ENCODE measurements at places on chromosomes 11 and 22.

GRCh38 chr11:108726077-108726800, 61.4 kb downstream of the DDX10 start:
- no peak for DNase-seq

DNA sequence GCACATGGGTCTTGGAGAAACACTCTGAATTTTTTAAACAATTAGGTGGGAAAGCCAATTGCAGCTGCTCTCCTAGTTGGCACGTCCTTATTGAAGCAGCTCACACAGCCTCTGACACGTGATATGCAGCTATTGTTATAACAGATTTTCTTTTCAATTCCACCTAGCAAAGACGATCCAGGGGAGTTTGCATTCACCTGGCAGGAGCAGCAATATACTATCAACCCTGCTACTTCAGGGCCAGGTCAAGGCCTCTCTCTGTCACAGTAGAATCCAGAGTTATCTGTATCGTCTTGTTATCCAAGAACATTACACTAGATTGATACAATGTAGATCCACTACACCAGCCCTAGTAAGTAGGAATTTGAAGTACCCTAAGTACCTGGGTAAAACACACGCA, 8.3 kb downstream of the KRTAP5-11 start:
- DNase-seq, result no peak

DNA sequence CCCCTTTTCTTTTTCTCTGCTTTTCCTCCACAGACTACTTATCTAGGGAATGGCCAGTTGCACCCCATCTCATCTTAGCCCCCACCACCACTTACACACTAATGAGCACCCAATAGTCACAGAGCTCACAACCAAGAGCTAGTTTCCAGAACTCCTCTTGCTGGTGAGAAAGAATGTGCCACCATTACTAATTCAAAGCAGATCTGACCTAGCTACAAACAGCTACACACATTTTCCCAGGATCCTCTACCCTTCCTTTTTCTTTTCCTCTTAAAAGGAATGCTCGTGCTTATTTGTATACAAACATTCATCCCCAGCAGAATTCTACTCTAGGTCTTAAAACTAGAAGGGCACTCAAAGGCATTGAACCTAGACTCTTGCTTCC, 136.8 kb downstream of the CD44 start:
- no peak for DNase-seq

DNA sequence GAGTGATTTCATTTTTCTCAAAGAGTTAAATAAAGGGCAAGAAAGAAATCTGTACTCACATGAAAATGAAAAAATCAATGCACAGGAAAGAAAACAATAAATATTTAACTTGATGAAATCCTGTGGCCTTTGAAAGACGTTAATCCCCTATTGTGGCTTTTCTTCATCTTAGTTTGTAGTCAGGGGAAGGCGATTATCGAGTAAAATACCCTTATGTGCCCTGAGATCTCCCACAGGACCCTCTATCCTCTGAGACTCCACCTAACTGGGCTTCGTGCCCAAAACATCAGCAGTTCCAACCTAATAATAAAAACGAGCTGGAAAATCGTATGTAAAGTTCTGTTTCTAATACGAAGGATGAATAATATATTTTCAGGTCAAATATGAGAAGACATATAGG, 208.2 kb upstream of the ZC3H12C start:
- no peak for DNase-seq

DNA sequence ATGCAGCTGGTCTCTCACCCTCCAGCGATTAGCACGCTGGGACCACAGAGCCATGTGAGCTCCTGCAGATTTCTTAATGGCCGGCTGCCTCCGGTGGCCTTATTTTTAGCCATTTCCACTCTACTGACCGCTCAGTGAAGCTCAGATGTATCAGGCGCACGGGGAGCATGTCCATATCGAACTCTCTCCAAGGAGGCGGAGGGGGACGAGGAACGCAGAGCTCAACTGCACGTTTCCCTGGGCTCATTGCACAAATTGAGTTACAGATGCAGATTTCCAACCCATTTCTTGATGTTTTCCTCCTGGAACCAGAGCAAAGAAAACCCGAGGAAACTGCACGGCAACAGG, 207.1 kb downstream of the CTTN start:
- no peak for DNase-seq

Data from choroid plexus epithelial cell (primary cell).